ENCODE measurements at places on chromosomes 1 and 21. TPM values are rescaled to one million over a fixed set of nuclear protein-coding genes. Genes with fewer than 3 reads are reported as not detected.

GRCh38 chr1:2466270-2466665 is 9.8 kb upstream of the PLCH2 start:
- no peak for DNase-seq

DNA sequence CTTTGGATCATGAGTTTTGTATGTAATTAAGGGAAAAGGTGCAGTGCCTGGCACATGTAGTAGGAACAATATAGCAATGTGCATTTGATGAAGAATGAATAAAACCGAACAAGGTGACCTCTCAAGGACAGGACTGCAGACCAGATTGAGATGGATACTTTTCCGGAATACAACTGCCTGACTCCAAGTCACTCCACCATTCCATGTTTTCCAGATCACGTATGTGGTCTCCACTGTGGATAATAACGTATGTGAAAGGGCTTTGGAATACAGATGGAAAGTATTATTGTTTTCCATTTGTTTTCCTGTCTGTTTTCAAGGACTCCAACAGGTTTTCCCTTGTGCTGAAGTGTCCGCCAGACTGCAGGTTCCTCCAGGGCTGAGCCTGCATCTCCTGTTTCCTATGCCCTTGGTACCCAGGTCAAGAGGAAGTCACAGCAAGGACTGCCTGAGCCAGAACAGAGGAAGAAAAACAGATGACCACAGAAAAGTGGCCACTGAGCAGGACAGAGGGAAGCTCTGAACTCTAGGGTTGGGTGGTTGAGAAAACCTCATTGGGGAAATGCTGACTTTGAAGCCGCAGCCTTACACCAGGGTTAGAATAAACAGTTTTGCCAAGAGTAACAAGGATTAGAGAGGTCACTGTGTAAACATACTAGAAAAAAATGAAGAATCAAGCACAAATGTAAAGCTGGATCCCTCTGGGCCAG is 4.0 kb downstream of the CFAP45 start:
- DNase-seq = no peak

RPTN gene
- not detected for total RNA-seq

MANEAL gene
- 0.72 TPM for total RNA-seq

GRCh38 chr1:226656601-226657277 is 82.3 kb downstream of the ITPKB start:
- DNase-seq = no peak

RNASEL gene
- 2.5 TPM for total RNA-seq

SPATC1L gene
- 15.6 TPM for total RNA-seq

DNA sequence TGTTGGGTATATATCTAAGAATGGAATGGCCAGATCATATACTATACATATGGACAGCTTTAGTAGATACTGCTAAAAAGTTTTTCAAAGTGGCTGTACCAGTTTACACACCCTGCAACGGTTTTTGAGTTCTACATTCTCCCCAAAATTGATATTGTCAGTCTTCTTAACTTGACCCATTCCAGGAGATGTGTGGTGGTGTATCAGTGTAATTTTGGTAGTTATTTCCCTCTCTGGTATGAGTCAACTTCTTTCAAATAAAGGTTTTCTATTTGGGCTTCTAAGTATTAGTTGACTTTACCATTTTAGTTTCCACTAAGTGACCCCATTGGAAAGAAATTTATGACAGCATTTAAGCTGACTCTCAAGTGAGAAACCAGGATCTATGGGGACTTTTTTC is 29.2 kb downstream of the INKA2 start:
- DNase-seq = no peak

DNA sequence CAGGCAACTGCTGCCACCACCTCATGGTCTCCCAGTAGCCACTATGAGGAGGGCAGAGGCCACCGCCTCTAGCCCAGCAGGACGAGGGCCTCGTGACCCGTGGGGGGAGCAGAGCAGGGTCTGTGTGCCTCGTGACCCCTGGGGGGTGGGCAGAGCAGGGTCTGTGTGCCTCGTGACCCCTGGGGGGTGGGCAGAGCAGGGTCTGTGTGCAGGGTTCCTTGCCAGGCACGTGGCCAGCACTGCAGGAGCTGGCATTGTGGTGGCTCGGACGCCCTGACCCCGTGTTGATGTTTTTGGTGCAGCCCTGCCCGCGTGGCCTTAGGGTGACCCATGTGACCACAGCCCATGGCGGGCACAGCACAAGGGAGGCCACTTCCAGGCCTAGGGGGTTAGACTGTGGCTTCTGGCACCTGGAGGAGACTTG is 52.8 kb downstream of the SLX9 start:
- DNase-seq = no peak

SRGAP2 gene
- total RNA-seq = 29.0 TPM

DNA sequence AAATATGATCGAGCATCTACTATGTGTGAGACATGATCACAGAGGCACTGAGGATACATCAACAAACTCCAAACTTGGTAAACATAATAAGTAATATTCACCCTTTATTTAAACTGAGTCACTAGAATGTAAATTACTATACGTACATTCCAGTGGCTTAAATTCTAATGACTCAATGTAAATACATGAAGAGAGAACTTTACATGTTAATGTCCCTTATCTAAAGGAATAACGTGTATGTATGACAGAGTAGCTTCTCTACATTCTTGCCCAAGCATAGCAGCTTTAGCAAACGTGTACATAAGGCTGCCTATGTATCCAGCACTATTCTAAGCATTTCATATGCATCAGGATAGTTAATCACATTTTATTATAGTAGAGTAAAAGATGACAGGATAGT is 111.8 kb upstream of the CYYR1 start:
- DNase-seq = no peak

GRCh38 chr1:35768350-35769187 is 1.2 kb downstream of the CLSPN start:
- DNase-seq = no peak

DNA sequence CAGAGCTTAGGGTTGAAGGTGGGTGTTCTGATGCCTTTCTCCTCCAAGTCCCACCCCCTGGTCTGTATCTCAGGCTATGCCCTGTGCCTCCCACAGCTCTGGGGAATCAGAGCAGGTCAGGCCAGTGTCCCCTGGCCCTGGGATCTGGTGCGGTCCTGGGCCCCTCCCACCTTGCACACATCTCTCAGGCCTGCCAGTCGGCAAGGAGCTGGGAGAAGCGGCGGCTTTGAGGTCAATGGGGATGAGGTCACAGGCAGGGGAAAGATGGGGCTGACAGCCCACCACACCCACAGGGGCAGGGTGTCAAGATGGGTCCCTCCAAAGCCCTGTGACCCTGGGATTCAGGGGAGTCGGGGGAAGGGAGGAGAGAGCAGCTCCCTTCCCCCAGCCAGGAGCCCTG is 65.4 kb upstream of the CASZ1 start:
- no peak for DNase-seq

DNA sequence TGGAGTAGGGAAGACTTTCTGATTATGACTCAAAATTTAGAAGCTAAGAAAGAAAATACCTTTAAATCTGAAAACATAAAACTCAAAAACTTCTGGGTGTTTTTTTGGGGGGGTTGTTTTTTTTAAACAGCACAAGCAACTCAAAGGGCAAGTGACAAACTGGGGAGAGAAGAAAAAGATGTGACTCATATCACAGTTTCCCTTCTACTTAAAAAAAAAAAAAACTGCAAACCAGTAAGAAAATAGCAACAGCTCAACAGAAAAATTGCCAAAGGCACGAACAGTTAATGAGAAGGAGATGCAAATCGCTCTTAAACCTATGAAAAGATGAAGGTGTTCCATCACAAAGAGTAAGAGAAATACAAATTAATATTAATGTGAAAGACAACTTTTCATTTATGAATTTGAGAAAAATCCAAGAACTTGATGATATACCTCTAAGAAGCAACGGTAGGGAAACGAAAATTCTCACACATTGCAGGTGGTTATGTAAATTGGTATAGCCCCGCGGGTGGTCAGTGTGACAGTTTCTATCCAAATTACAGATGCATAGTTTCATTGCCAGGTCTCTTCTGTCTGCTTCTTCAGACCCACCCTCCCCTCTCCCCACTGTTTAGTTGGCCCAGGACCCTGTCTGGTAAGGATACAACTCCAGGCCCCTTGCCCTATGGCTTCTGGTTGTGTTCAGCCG is 9.0 kb downstream of the IFNAR2 start:
- DNase-seq = no peak

All from epithelial cell of proximal tubule (primary cell).